H9 (cell line): ENCODE measurements at places on chromosomes 5 and 9. TPM values are rescaled to one million over a fixed set of nuclear protein-coding genes. Genes with fewer than 3 reads are reported as not detected.

DNA sequence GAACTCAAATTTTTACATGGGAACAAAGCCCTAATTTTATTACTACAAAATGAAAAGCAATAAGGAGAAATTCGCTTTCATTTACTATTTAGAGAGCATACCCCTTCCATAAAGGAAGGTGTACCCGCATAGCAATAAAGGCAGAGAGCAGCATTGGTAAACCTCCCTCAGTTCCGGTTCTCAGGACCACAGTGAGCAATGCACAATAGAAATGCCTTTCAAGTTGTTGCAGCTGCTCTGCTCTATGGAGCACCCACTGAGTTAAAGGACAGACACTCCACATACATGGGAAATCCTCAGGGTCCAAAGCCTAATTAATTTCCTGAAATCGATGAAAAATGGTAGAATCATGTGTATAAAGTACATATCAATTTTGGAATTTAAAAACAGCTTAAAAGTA lies 89.9 kb upstream of the MPDZ start:
- no peak for DNase-seq
- H3K4me1 ChIP-seq, result no peaks in the 10 kb centered on the region
- H3K27me3 ChIP-seq, result no peaks in the 10 kb centered on the region
- no peak overlapping the region for H3K27ac ChIP-seq
- no peaks in the 10 kb centered on the region for H3K36me3 ChIP-seq
- no peak overlapping the region for H3K4me3 ChIP-seq

- H3K27me3 ChIP-seq, result peaks cover 6% of the 10 kb centered on the region; the same call in 1 of the 2 replicates
- no peak overlapping the region for H3K4me3 ChIP-seq
- no peak overlapping the region for H3K27ac ChIP-seq
- no peaks in the 10 kb centered on the region for H3K4me1 ChIP-seq
- DNase-seq, result no peak
- no peaks in the 10 kb centered on the region for H3K36me3 ChIP-seq
Observed at GRCh38 chr9:129548571-129549135, 72.2 kb downstream of the C9orf50 start.

DNA sequence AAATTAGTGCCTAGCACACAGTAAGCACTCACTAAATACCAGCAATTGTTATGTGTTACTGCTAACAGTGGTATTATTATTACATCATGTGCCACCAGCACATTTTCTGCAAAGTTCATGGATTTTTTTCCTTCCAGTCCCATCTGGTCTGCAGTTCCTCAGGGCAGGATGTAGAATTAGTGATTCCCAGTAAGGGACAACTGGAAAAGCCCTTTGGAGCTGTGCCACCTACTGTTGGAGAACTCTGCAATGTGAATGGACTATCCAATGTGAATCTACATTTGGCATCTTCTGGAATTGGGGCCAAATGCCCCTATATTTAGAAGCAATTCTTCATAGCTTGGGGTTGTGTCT lies 154.0 kb downstream of the CDH6 start:
- no peaks in the 10 kb centered on the region for H3K4me1 ChIP-seq
- no peaks in the 10 kb centered on the region for H3K27me3 ChIP-seq
- H3K27ac ChIP-seq, result no peak overlapping the region
- no peak overlapping the region for H3K4me3 ChIP-seq

GRCh38 chr9:128098297-128099230 lies 29.0 kb downstream of the PTGES2 start:
- peaks cover 27% of the 10 kb centered on the region for H3K36me3 ChIP-seq
- H3K27ac ChIP-seq, result peak overlapping the region; percentile 92
- H3K4me1 ChIP-seq, result peaks cover 5% of the 10 kb centered on the region; the same call in 1 of the 2 replicates
- DNase-seq, result peak; percentile 99

GRCh38 chr5:172795318-172795977 lies 24.5 kb upstream of the DUSP1 start:
- H3K36me3 ChIP-seq, result no peaks in the 10 kb centered on the region
- no peak for DNase-seq
- H3K27me3 ChIP-seq, result no peaks in the 10 kb centered on the region
- H3K27ac ChIP-seq, result no peak overlapping the region
- no peak overlapping the region for H3K4me3 ChIP-seq
- peaks cover 7% of the 10 kb centered on the region for H3K4me1 ChIP-seq

- peaks cover 10% of the 10 kb centered on the region; the same call in 1 of the 2 replicates for H3K4me1 ChIP-seq
- H3K4me3 ChIP-seq, result no peak overlapping the region
- H3K36me3 ChIP-seq, result no peaks in the 10 kb centered on the region
- no peak overlapping the region for H3K27ac ChIP-seq
- no peaks in the 10 kb centered on the region; the same call in 1 of the 2 replicates for H3K27me3 ChIP-seq
Observed at GRCh38 chr5:149712439-149713147, 17.5 kb upstream of the PPARGC1B start.

- no peaks in the 10 kb centered on the region for H3K27me3 ChIP-seq
- H3K27ac ChIP-seq, result no peak overlapping the region
- H3K36me3 ChIP-seq, result peaks cover 2% of the 10 kb centered on the region; the same call in 1 of the 2 replicates
- no peak overlapping the region for H3K4me3 ChIP-seq
- no peaks in the 10 kb centered on the region for H3K4me1 ChIP-seq
Observed at GRCh38 chr9:38345851-38346755, 46.4 kb upstream of the ALDH1B1 start.

DNA sequence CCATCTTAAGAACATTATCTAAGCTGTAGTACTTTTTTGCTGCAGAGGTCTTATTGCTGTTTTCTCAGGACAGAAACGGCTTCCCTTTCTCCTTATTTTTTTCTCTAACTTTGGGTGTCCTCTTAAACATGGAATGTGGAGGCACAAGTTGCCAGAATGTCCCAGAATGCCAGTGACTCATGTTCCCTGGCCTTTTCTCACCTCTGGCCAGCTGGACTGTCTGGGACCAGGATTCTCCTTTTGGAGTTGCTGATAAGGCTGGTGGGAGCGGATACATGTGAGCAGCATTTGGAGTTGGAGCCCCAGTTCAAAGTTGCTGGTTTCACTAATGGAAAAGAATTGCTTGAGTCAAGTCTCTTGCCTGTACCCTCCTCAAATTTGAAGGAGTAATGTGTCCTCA lies 112.8 kb downstream of the ARHGAP26 start:
- H3K4me1 ChIP-seq, result peaks cover 4% of the 10 kb centered on the region; the same call in 1 of the 2 replicates
- H3K27me3 ChIP-seq, result no peaks in the 10 kb centered on the region
- no peaks in the 10 kb centered on the region; the same call in 2 of the 3 replicates for H3K36me3 ChIP-seq
- no peak for DNase-seq
- no peak overlapping the region for H3K27ac ChIP-seq

DNA sequence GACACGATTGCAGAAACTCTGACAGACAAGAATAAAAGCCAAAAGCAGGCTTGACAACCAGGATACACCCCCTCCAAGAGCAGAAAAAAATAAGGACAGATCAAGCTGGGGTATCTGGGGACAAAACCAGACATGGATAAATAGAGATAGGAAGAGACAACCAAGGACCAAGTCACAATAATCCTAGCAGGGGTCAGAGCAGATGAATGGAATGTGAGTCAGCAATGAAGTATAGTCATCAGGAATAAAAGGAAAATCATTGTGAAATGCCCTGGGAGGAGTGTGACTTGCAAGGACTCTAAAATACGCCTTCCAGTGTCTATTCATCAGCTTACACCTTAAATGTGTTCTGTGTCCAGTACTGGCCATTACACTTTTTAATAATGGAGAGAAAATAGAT lies 206.8 kb downstream of the CAAP1 start:
- no peaks in the 10 kb centered on the region for H3K27me3 ChIP-seq
- H3K4me1 ChIP-seq, result peaks cover 3% of the 10 kb centered on the region; the same call in 1 of the 2 replicates
- DNase-seq, result no peak
- H3K4me3 ChIP-seq, result no peak overlapping the region
- H3K27ac ChIP-seq, result no peak overlapping the region
- H3K36me3 ChIP-seq, result no peaks in the 10 kb centered on the region

- no peak overlapping the region for H3K4me3 ChIP-seq
- H3K27me3 ChIP-seq, result no peaks in the 10 kb centered on the region
- no peak overlapping the region for H3K27ac ChIP-seq
- no peak for DNase-seq
- H3K4me1 ChIP-seq, result no peaks in the 10 kb centered on the region
Observed at GRCh38 chr5:39447968-39448367, 23.2 kb upstream of the DAB2 start.

- peaks cover 2% of the 10 kb centered on the region; the same call in 2 of the 3 replicates for H3K36me3 ChIP-seq
- no peaks in the 10 kb centered on the region; the same call in 1 of the 2 replicates for H3K27me3 ChIP-seq
- H3K27ac ChIP-seq, result no peak overlapping the region
- H3K4me3 ChIP-seq, result no peak overlapping the region
- DNase-seq, result no peak
- peaks cover 6% of the 10 kb centered on the region; the same call in 1 of the 2 replicates for H3K4me1 ChIP-seq
Observed at GRCh38 chr9:123867034-123867433, 62.9 kb downstream of the DENND1A start.

- H3K27ac ChIP-seq, result no peak overlapping the region
- no peaks in the 10 kb centered on the region for H3K4me1 ChIP-seq
- H3K27me3 ChIP-seq, result no peaks in the 10 kb centered on the region
- no peak overlapping the region for H3K4me3 ChIP-seq
Observed at GRCh38 chr5:127351418-127351817, 60.8 kb downstream of the MEGF10 start.

DNA sequence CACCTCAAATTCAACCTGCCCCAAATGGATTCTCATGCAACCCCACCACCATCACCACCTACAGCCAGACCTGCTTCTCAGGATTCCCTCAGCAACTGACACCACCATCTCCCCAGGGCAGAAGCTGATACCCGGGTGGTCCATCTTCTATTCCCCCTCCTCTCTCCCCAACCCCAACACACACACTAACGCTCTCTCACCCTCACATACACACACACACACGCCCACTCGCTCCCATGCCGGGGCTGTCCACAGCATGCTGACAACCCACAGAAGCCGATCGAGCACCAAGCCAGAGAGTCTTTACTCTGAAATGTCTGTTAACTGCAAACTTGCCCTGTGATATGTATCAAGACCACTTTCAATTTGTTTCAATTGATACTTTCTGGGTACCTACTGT lies 28.4 kb downstream of the B4GALT1 start:
- no peaks in the 10 kb centered on the region for H3K27me3 ChIP-seq
- no peaks in the 10 kb centered on the region for H3K4me1 ChIP-seq
- no peak for DNase-seq

DNA sequence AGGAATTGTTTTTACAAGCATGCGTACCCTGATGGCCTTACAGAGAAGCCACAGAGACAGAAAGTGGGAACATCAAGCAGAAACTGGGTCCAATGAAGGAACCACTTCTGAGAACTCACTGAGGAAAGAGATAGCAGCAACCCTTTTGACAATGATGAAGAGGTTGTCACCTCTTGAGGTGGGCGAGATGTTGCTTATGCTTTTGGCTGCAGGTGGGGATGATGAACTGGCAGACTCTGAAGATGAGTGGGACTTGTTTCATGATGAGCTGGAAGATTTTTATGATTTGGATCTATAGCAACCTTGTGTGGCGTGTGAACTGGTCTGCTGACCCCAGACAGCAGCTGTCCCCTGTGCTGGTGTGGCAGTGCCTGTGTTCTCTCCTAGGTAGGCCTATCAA lies 50.9 kb downstream of the ZNF510 start:
- H3K27ac ChIP-seq, result no peak overlapping the region
- peaks cover 6% of the 10 kb centered on the region for H3K36me3 ChIP-seq
- DNase-seq, result no peak

GRCh38 chr9:81522716-81523551 lies 166.4 kb downstream of the TLE1 start:
- no peaks in the 10 kb centered on the region for H3K36me3 ChIP-seq
- H3K27ac ChIP-seq, result no peak overlapping the region
- H3K27me3 ChIP-seq, result no peaks in the 10 kb centered on the region
- DNase-seq, result peak; percentile 51

DNA sequence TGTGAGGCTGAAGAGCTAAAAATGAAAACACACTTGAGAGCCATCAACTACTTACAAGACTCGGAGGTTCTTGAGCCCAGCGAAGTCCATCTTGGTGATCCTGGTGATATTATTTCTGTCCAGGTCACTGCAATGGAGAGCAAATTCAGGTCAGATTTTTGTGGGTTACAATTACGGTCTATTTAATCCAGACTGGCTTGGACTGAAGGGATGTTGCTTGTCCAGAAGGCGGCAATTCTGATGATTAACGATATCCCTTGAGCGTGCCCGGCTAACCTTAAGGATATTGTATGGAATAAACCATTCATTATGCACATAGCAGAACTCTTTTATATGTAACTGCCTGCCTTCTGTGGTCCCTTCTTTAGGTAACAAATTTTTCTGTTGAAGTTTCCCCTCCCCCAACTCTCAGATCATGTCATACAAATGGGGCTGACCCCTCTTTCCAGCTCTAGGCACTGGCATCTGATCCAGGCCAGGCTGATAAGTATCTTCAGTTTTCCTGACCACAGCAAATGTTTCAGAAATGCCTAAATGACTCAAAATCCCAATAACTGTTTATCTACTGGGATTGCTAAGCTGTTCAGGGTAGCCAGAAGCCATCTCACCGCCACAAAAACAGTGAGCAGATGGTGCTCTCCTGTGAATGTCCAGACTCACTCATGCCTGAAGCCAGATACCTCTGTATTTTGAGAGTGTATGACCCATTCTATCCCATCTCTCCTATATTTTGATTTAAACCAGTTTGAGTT lies 49.4 kb downstream of the SLIT3 start:
- no peaks in the 10 kb centered on the region for H3K4me1 ChIP-seq
- H3K36me3 ChIP-seq, result no peaks in the 10 kb centered on the region

Gene MAML1
- total RNA-seq, result 50.8 and 51.1 TPM in 2 replicates

Gene GNA14
- 0.37 and 0.48 TPM in 2 replicates for total RNA-seq

Gene PCDHGA4
- 2.3 and 2.6 TPM in 2 replicates for total RNA-seq

Gene FBP2
- not detected in 2 replicates for total RNA-seq

Gene ENTREP1
- total RNA-seq, result 21.3 and 21.8 TPM in 2 replicates

Gene IFNA21
- total RNA-seq, result not detected in 2 replicates

Gene DOCK8
- 1.4 and 2.3 TPM in 2 replicates for total RNA-seq
